Left lung (tissue), 14 donors: ENCODE measurements at places on chromosomes 6 and 20. TPM values are rescaled to one million over a fixed set of nuclear protein-coding genes. Genes with fewer than 3 reads are reported as not detected.

DNA sequence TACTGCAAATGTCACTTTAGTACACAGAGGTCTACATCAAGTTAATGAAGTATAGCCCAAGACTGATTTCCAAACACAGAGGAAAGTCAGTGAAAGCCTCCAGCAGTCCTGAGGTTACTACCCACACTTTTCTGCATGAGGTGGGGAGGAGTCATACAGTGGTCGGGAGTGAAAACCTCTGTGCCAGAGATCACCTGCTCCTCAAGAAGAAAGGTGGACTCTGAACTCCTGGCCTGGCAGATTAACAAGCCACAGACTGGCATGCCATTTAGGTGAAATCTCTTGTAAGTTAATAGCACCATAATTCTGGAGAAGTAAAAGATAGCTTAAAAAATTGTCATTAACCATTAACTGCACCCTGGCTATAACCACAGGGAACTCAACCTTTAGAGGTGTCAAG is 125.0 kb upstream of the LAMP5 start:
- DNase-seq, result no peak

DNA sequence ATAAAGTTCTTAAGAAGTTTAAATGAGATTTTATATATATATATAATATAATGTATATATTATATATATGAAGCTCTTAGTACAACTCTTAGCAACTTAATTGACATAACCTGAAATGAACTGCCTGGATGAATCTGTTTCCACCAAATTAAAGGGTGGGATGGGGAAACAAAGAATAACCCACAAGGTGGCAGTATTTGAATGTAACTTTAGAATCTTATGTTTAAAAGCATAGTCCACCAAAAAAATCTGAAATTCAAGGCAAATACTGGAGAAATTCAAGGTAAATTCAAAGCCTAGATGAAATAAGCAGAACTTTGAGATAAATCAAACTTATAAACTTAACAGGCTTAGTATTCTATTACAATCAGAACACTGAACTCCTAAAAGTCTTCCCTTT is 4.4 kb upstream of the IBTK start:
- no peak for DNase-seq

GRCh38 chr6:169847901-169848311 is 96.5 kb downstream of the ERMARD start:
- DNase-seq, result no peak

MPIG6B gene
- total RNA-seq, result 1.9 TPM

GRCh38 chr20:34704177-34705007 is at the start of gene TP53INP2:
TP53INP2 (plus strand) TSS chr20:34704344; CDS start chr20:34708740, 4,396 bp downstream.
- DNase-seq, result peak; percentile 95

TCF21 gene
- 21.7 TPM for total RNA-seq

MEI4 gene
- total RNA-seq, result not detected

DNA sequence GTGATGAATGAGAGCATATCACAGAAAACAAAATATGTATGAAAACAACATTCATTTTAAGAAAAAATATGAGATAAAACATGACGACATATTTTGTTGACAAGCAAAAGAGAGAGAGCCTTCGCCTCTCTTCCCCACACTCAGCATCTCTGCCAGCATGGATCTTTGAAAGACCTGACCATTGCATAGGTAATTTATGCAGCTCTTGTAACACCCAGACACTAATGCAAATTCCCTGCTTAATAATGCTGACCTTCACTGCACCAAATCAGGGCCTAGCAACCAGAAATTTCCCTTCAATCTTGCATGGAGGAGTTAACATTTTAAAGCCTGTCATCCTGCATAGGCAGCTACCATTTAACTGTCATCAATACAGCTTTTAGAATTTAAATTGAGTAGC is 50.0 kb upstream of the CNR1 start:
- DNase-seq, result no peak

DNA sequence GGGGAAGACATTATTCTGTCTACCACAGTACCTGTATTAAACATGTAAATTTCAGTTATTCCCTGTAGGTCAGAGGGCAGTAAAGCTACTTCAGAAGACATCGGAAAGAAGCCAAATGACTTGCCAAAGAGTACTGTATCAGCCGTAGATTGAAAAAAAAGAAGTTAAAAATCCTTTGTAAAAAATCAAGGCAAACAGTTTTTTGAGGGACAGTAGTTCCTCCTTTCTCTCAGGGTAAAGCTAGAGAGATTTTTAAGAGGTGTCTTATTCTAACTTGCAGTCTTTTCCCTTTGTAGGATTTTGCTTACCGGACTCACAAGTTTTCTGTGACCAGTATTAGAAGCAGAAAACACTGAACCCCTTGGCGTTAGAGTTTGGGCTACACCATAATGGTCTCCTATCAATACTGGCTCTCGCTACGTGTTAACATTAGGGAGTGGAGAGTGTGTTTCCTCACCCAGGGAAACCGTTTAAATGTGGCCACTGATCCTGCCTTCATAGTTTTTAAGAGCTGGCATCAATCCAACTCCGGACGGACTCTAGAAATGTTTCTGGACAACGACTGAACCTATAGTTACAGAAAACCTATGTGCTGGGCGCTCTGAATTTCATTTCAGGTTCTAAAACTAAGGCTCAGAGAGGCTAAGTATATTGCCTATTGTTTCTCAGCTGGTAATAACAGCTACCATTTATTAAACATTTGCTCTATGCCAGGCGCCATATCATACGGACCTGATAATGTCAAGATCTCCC is 1.3 kb upstream of the ASXL1 start:
- no peak for DNase-seq

DNA sequence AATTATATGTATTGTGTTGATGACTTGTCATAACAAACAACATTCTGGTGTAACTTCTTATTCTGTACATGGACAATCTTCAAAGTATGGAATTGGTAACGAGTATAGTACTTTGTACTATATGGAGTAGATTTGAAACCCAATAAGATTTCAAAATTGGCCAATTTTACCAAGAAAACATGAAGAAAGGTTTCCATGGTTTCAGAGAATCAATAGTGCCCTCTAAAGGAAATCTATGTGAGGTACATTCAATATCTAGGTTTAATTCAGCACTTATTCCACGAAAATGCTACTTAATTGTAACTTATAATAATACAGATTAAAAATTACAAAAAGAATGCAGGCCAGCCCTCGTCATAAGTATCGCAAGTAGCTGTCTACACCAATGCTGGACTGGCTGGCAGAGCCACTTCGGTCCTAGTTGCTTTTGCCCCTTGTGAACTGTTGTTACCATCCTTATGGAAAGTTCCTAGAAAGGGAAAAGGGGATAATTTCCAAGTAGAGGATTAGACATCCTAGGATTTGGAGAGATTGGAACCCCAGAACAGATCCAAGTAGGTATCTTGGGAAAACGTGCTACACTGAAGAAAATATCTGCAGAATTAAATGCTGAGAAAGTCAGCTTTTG is 70.9 kb downstream of the LCA5 start:
- peak; percentile 29 for DNase-seq

BPIFA1 gene
- not detected for total RNA-seq

PSORS1C2 gene
- not detected for total RNA-seq

DNA sequence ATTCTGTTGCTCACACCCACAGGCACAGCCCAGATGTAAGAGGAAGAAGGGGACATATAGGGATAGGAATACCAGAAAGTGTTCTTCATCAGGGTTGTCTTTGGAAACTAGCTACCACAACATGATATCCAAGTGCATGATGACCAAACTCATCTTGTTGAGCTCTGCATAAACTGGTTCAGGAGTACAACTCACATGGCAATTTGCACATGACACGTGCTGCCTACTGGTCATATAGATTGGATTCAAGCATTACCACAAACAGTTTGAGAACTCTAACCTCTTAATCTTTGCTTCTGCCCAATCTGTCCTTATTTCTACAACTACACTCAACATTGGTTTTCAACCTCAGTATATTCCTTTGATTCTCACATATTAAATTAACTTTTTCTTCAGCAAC is 184.7 kb upstream of the PCSK2 start:
- no peak for DNase-seq
